ENCODE measurements at places on chromosomes 13 and 19. TPM values are rescaled to one million over a fixed set of nuclear protein-coding genes. Genes with fewer than 3 reads are reported as not detected.

NDFIP2 gene
- 124 TPM for total RNA-seq

ACP7 gene
- total RNA-seq, result not detected

TGFBR3L gene
- 9.1 TPM for total RNA-seq

BCL2L12 gene
- total RNA-seq, result 94.5 TPM

SSC5D gene
- 0.79 TPM for total RNA-seq

COL4A2 gene
- not detected for total RNA-seq

OR7D2 gene
- total RNA-seq, result not detected
